ENCODE measurements at places on chromosomes 7 and 10.

DNA sequence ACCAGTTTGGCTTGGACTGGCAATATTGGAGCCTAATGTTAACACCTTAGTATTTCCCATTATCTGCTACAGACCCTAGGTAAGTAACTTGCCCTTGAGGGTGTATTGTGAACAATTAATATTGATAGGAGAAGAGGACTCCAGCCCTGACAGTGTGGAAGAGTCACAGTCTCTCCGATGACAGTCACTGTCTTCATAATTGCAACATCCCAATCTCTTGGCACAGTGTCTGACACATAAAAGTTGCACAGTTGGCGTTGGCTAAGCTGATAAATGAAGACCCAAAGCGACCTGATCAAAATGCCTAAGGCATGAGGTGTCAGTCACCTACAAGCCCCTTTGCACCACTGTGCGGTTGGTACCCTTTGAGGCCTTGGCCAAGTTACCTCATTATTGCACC is 154.7 kb upstream of the AOAH start:
- DNase-seq: no peak

DNA sequence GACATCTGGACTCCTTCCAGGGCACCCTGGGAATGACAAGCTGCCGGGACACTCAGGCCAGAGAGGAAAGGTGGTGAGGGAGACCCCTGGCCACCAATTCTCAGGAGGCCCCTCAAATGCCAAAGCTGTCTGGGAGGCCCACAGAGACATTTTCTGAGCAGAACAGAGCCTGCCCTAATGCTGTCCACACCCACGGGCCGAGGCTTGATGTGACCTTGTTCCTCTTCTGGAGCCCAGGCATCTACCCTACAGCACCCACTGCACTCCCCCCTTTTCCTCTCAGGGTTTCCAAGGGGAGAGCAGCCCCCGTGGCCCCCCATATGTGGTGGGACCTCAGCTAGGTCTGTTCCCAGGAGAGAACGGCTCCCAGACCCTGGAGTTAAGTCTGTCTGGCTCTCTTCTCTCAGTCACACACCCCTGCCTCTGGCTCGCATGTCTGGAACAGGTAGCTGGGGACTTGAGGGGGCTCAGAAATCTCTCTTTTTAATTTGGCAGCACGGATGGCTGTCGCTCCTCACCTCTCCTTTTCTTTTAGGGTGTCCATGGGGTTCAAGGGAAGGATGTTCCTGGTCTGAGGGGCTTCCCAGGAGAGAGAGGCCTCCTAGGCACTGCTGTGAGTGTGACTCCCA is 16.8 kb upstream of the VOPP1 start:
- no peak for DNase-seq

GRCh38 chr10:121469797-121470606 is 128.2 kb downstream of the FGFR2 start:
- DNase-seq: no peak

DNA sequence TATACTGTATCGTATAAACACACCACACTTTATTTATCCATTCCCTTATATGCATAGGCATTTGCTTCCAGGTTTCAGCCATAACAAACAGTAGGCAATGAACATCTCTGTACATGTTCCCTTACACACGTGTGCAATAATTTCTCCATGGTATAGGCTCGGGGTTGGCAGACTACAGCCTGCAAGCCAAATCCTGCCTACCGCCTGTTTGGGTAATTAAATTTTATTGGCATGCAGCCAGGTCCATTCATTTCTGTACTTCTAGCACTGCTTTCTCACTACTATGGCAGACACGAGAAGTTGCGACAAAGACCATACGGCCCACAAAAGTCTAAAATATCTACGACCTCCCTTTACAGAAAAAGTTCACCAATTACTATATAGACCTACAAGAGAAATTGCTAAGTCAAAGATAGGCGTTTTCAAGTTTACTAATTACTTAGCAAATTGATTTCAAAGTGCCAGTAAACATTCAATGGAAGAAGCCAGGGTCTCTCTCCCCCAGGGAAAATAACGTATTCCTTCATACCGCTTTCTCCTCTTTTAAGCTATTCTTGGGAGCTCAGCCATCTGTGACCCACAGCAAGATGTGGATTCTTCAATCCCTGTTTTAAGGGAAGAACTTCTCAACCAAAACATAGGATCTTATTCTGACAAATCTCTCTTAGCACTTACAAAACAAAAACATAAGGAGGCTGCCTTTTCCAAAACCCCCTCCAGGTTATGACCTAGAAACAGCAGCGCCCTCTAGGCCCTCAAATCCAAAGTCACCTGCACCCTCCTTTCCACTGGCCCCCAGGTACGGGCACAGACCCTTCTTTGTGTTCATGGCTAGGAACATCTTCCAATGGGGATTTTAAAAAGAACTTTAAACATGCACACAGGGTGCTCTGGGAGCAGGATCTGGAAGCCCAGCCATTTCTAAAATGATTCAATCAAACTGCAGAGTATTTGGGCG is 100.5 kb downstream of the FGFR2 start:
- no peak for DNase-seq

DNA sequence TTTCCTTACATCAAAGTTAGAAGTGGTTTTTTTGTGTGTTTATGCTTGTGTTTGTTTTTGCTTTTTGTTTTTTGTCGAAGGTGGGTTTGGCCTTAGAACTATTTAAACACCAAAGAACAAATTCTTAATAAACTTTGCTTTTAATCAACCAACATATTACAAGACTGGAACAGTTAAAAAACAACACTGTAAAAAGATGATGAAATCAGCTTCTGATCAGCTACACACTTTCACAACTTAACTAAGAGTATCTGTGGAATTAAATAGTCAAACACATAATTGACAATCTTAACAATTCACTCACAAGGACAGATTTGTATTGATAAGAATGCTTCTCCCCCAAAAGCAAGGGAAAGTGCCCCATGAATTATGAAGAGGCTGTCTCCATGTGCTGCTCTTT is 58.8 kb downstream of the MRPL32 start:
- DNase-seq: no peak
